ENCODE measurements at places on chromosomes 3 and 15.
A peak's percentile ranks its signal among the peaks of the same experiment; 100 is the strongest.

DNA sequence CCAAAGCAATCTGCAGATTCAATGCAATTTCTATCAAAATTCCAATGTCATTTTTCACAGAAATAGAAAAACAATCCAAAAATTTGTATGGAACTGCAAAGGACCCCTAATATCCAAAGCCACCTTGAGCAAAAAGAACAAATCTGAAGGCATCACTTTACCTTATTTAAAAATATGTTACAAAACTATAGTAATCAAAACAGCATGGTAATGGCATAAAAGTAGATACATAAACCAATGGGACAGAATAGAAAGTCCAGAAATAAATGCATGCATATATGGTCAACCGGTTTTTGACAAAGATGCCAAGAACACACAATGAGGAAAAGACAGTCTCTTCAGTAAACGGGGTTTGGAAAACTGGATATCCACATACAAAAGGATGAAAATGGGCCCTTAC is 39.4 kb upstream of the PPARG start:
- no peak for DNase-seq

DNA sequence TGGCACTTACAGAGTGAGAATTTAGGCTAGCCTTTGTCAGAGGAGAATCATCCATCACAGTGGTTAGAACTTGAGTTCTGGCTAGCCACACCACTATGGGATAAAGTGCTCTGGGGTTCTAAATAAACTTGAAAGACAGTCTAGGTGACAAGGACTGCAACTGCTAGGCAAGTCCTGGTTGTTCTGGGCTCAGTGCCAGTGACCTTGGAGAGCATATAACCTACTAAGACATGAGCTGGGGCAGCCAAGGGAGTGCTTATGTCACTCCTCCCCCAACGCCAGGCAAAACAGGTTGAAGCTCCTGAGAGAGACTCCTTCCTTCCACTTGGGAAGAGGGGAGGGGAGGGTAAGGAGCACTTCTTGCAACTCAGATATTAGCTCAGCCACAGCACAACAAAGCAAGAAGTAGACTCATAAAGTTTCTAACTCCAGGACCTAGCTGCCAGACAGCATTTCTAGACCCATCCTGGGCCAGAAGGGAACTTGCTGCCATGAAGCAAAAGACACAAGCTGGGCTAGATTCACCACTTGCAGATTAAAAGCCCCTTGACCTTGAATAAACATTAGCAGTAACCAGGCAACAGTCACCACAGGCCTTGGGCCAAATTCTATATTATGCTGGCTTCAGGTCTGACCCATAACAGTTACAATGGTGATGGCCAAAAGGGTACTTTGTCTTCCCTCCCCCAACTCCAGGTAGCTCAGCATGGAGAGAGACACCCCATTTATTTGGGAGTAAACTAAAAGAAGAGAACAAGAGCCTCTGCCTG is 963.7 kb downstream of the PLOD2 start:
- DNase-seq, result peak; percentile 17

GRCh38 chr3:34035775-34036174 is 237.3 kb downstream of the PDCD6IP start:
- no peak for DNase-seq

DNA sequence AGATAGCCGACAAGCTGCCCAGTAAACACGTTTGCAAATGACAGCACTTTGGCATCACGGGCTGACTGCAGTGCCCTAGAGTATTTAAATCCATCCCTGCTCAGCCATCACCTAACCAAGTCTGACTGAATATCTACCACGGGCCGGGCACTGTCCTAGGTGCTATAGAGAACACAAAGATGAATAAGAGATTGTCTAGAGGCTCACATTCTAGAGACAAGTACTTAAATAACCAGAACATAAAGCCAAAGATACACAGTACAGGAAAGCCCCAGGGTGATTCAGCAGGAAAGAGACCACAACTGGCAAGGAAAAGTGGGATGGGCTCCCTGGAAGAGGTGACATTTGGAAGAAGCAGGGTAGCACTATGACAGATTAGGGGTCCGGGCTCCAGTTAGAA is 103.5 kb downstream of the MYLK start:
- DNase-seq, result no peak

Measured in NCI-H446 (cell line).